ENCODE measurements at places on chromosomes 2 and 18. TPM values are rescaled to one million over a fixed set of nuclear protein-coding genes. Genes with fewer than 3 reads are reported as not detected.

DNA sequence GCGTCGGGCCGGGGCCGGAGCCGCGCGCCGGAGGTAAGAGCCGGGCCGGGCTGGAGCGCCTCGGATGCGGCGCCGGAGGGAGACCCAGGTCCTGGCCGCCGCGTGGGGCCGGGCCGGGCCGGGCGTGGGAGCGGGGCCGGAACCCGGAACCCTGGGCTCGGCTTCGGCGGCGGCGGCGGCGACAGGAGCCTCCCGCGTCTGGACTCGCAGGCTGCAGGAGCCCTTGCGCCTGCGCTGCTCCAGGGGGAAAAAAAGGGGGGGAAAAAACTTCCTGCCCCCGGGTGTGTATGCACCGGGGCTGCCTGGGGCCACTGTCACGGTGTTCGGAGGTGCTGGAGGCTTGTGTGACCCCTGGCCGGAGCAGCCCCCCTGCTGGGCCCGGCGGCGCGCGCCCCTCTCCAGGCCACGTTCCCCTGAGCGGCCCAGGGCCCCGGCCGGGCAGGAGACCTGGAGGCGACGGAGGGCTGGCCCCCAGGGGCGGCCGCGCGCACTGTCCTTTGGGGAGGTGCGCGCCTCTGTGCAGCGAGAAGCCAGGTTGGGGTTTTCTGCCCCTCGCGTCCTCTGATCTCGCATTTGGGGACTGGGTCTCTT lies 864 bp downstream of the KLHL29 start:
- DNase-seq, result no peak

GRCh38 chr2:205499006-205499405 lies 183.3 kb upstream of the NRP2 start:
- DNase-seq, result no peak

- DNase-seq, result no peak
These were observed 59.9 kb downstream of the SMAD2 start for GRCh38 chr18:47870605-47871004.

GRCh38 chr18:34787931-34788532 lies 77.9 kb downstream of the DTNA start:
- peak; percentile 58 for DNase-seq

GRCh38 chr2:222938327-222938726 lies 77.5 kb downstream of the ACSL3 start:
- no peak for DNase-seq

DNA sequence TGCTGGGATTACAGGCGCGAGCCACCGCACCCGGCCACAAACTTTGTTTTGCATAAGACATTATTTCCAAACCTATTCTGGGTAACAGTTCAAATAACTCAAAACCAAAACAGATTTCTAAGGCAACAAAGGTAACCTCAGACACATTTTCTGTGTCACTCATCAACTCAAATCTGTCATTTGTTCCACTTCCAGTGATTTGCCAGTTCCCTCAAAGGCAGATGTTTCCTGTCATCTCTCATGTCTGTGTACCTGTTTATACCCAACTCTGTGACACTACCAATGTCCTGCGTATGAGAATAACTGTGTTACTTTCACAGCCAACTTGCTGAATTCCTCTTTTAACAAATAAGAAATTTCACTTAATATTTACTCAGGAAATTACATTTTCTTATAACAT lies 54.4 kb downstream of the SCN3A start:
- peak; percentile 5 for DNase-seq

- no peak for DNase-seq
These were observed 225.1 kb downstream of the PIEZO2 start for GRCh38 chr18:10924290-10924689.

DNA sequence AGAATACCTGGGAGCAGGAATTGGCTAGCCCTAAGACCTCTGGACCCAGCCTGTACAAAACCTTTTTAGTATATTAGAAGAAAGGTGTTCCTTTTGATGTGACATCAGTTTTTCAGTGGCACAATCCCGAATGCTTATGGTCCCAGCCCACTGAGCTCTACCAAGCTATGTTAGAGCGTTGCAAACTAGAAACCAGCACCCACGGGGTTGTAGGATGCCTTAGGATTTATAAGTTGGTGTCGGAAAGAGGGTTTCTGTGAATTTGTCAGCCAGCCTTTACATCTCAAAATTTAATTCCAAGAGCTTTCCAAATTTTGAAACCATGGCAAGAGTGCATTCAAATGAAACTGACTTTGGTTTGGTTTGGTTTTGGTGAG lies 499 bp upstream of the LMAN1 start:
- DNase-seq, result no peak

GRCh38 chr2:124025171-124025580 lies at the start of gene CNTNAP5:
TSS of gene CNTNAP5 (plus strand) at chr2:124025287. CDS start at chr2:124025651, 364 bp downstream.
- DNase-seq, result peak; percentile 34

Gene CDH2
- not detected for total RNA-seq

Gene FSHR
- total RNA-seq, result not detected

Gene UGT1A3
- not detected for total RNA-seq

Measured in activated CD8-positive, alpha-beta T cell treated with anti-CD3 and anti-CD28 coated beads for 36 hours (primary cell).